ENCODE measurements at places on chromosomes 1 and 21.

DNA sequence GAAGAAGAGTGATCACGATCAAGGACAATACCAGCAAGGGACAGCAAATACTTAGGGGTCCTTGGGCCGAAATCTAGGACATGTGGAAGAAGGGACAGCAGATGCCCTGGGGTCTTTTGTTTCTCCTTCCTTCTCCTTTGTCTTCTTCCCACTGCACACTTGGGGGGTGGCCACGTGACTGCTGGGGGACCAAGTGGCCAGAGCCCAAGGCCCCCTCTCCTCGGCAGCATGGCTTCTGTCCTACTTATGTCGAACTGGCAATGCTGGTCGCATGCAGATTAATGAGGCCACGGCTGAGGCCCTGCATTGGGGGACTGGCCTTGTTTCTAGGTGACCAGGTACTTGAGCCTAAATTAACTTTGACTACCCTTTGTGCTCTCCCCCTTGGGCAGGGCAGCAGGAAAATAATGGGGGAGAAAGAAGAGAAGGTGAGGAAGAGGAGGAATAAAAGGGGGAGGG, 83.0 kb downstream of the GRIK3 start:
- DNase-seq = no peak

DNA sequence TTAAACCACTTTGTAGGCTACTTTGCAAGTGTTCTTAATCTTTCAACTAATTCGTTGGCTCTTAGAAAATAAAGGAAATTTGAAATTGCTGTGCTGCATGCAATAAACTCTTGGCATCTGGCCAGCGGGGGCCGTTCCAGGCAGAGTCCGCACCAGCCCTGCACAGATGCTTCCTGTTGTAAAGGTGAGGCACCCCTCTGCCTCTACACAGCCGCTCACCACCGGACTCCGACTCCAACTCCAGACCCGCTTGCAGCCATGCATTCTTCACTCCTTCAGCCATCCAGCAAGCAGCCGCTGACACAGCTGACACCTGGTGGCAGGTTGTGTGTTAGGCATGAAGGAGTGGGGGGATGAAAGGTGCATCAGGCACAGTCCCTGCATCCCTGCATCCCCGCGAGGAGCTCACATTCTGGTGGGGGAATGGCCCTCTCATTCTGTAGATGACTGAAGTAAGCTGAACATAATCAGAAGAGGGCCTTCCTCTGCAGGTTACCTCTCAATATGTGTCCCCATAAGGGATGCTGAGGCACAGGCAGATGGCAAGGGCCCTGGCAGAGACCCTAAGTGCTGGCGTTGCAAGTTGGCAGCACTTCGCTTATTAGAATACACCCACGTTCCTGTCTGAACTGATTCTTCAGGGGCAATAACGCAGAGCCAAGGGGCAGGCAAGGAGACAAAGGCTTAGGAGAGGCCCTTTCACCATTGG, 56.8 kb downstream of the GLIS1 start:
- DNase-seq = no peak

DNA sequence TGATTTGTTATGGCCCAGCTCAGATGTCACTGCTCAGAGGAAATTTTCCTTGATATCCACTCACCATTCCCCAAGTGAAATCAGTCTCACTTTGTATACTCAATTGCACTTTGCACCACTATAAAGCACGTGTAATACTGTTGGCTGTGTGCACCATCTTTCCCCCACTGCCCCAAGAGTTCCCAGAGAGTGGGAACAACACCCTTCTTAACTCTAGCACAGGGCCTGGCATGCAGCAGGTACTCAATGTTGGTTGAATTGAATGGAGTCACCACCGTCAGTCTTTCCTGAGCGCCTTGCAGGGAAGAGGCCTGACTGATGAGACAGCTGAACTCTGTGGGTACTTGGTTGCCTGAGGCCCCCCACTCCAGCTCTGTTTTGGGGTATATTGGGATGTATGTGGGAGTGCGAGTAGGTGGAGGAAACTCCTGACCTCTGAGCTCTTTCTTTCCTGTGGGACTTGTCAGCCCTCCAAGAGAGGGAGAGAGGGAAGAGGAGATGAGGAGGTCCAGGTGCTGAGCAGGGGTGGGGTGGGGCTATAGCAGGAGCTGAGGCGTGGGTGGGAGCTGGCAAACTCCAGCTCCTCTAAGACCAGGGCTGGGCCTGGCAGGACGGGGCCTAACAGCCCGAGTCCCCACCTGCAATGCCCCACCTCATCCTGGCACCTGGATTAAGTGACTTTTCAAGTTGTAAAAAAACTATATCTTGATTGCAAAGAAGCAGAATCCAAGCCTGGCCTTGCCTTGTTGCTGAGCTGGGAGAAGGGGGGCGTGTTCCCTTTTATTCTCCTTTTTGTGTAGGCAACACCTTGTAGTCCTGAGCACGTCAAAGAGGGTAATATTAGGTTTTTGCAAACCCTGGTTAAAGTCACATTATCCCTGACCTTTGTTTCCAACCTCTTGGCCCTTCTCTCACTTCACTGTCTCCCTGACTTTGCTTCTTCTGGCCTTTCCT, 19.4 kb upstream of the WASF2 start:
- DNase-seq = no peak

DNA sequence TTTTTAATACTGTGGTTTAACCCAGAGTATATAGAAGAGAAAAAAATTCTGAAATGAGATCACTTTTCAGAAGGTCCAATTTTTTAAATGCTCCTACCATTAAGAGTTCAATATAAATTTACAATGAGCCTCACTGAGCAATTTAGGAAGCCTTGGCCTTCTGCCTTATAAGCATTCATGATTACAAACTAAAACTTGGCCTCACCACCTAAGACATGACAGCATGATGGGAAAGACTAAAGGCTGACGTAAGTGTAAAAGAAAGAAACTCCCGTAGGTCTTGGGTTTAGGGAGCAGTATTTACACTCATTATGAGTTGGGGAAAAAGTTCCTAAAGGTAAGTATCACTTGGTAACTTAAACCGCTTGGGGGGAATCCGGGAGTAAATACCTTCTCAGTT, 70.7 kb upstream of the ESRRG start:
- DNase-seq = no peak

DNA sequence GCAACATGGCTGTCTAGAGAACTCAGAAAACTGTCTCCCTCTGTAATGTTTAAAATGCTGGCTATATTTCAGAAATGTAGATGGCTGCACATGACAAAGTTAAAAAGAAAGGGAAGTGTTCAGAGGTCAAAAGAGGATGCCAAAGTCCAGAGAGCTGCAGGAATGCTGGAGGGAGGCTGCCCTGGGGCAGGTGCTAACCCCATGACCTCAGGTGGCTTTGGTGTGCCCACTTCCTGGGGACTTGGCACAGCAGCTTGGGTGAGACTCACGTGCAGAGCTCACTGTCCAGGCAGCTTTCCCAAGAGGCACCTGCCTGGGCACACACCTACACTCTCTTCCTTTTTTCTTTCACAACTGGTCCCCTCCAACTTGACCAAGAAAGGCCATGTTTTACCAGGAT, 256.4 kb downstream of the KCNJ6 start:
- no peak for DNase-seq
